ENCODE measurements at places on chromosomes 5 and 9.

GRCh38 chr5:135862086-135862485 lies 27.6 kb downstream of the SLC25A48 start:
- DNase-seq: no peak

DNA sequence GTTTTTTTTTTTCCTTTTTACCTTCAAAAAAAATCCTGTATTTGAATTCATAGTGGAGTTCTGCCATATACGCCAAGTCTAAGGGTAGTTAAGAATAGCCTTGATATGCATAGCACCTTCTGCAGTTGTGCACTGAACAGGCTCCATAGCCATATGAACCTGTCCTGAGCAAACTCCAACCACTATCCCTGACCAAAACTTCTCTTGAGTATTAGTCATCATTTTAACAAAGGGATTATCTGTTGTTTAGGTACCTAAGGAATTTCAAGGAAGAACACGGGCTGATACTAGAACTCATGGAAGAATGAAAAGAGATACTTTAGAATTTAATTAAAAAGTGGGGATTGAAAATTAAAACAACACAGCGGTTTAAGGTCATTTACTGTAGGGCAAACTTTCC lies 1.9 kb upstream of the FBXO38 start:
- no peak for DNase-seq

GRCh38 chr9:116572095-116572748 lies 114.9 kb upstream of the TRIM32 start:
- no peak for DNase-seq

DNA sequence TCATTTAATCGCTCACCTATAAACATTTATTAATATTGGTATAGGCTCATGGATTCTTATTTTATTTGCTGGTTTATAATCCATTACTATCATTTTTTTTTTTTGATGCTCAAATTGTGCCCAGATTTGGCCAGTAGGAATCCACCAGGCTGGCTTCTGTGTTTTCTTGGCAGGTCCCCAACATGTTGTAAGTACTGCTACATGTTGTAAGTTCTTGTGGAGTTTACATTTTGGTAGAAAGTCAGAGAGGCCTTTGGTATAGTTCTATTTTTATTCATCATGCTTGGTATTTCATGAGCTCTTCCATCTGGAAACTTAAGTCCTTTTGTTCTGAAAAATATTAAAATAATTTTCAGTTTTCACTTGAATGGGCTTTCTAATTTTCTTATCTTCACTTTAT lies 47.1 kb downstream of the MAT2B start:
- DNase-seq: no peak

GRCh38 chr5:135392256-135392655 lies 6.8 kb downstream of the MACROH2A1 start:
- no peak for DNase-seq

DNA sequence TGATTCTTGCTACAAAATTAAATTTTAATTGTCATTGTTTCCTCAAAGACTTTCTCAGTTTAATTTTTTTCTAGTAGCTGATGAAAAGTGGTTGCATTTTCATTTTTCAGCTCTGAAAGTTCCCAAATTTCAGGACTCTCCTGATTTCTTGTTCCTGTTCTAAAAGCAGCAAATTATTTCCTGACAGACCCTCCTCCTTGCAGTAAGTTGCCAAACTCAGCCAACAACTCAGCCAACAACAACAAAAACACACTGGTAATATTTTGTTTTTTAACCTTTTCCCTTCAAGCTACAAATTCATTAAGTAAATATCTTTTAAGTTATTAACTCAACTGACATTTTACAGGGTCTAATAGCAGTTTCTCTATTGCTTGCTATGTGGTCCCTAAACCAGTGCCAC lies 487.8 kb upstream of the NUDT12 start:
- no peak for DNase-seq

GRCh38 chr9:121445986-121446385 lies 53.7 kb downstream of the GGTA1 start:
- DNase-seq: no peak

- no peak for DNase-seq
Observed at GRCh38 chr5:107860044-107860443, 189.3 kb upstream of the EFNA5 start.

DNA sequence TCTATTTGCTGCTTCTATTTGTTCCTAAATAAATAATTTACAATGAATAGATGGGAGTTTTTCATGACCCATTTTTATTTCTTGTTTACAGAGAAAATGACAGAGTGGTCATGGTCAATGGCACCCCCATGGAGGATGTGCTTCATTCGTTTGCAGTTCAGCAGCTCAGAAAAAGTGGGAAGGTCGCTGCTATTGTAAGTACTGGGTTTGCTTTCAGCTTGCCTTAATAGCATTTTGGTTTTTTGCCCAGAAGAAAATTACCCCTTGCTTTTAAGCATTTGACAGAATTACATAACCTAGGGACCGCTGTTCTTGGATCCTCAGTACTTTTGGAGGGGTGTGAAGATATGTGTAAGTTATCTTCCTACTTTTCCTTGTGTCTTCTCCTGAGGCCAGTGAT lies 44.1 kb downstream of the TJP2 start:
- no peak for DNase-seq

- DNase-seq: no peak
Observed at GRCh38 chr5:154248691-154249090, 58.2 kb downstream of the GALNT10 start.

DNA sequence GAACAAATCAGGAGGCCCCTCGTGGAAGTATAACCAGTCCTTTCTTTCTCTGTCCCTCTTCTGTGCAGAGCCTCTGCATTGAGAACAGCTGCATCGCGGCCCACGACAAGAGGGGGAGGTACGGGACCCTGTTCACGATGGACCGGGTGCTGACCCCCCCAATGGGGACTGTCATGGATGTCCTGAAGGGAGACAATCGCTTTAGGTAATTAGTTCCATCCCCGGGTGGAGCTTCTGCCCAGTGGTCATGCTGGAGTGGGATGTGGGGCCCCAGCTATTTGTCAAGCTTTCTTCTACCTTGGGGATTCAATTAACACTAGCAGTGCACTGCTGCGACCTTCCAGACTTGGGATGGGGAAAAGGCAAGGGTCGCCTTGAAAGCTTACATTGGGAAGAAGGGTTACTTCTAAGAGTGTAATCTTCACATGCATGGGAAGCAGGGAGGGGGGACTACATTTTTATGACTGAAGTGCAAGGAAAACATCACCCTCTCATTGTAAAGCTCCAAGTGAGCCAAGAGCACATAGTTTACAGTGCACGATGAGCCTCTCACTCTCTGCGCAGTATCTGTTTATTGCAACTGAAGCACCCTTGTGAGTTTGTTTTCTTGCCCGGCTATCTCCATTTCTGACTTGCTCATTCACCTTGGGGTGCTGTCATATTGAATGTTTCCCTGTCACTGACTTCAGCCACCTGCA lies 27.0 kb downstream of the TGFBI start:
- no peak for DNase-seq

DNA sequence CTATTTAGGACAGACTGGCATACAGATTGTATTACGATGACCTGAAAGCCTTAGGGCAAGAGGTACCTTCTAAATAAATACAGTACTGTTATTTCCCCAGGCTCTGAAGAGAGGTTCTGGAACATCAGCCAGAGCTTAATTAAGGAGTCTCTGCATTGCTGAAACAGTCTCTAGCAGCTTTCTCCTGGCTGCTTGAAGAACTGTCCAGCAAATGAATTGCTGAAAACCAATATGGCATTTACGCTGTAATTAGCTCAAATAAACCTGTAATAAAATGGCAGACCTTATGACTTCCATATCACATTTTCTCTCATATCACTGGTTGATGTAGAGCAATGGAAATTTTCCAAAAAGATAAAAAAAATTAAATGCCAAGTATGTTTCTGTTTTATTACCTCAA lies 636.3 kb downstream of the GABRG2 start:
- no peak for DNase-seq

- DNase-seq: no peak
Observed at GRCh38 chr5:54528633-54529209, 11.2 kb downstream of the SNX18 start.

- peak; percentile 5 for DNase-seq
Observed at GRCh38 chr5:4737868-4738267, 402.3 kb upstream of the ADAMTS16 start.

Measured in NCI-H187 (cell line).